Activated CD4-positive, alpha-beta T cell treated with anti-CD3 and anti-CD28 coated beads, Interleukin-2, amount 50 U/mL, for 4 hours (primary cell): ENCODE measurements at places on chromosomes 3 and 15.
A peak's percentile ranks its signal among the peaks of the same experiment; 100 is the strongest.

DNA sequence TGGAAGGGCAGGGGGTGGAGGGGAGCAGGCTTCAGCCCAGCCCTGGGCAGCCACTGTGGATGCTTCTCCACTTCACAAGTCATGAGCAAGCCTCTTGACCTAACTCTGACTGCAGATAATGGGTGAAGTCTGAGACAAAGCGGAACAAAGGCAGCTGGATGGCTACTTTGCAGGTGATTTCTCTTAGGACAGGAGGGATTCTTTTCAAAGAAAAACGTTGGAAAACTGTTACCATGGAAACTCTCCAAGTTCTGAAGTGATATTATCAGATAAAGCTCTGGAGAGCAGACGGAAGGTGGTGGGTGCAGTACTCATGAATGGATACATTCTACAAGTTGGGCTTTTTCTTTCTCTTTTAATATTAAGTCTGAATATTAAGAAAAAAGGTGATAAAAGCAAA is 254.2 kb upstream of the SLCO3A1 start:
- DNase-seq, result no peak

GRCh38 chr15:77905301-77905920 is 172.1 kb downstream of the TBC1D2B start:
- DNase-seq, result no peak

DNA sequence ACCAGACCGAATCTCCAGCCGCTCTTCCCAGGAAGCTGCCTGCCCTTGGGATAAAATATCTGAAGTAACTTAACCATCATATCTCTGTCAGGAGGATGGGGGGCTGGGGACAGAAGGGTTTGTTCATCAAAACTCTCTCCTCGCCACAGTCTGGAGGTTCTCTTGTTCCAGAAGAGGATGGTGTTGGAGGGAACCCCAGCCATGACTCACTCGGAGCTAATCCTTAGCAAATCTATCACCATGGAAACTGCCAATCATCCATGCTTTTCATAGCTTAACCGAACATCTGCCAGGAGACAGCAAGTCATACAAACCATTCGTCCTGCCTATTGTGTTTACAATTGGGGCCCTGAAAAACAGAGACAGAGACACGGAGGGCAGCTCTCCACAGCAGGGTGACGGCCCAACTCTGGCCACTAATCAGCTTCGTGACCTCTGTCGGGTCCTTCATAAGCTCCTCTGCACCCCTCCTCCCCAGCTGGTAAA is 73.8 kb upstream of the HEG1 start:
- no peak for DNase-seq

GRCh38 chr3:72288955-72289691 is 504.2 kb upstream of the PROK2 start:
- no peak for DNase-seq

GRCh38 chr15:58669108-58669507 is 80.4 kb downstream of the ADAM10 start:
- DNase-seq, result no peak

- DNase-seq, result no peak
These were observed 3.1 kb downstream of the RCCD1 start for GRCh38 chr15:90957791-90958190.

DNA sequence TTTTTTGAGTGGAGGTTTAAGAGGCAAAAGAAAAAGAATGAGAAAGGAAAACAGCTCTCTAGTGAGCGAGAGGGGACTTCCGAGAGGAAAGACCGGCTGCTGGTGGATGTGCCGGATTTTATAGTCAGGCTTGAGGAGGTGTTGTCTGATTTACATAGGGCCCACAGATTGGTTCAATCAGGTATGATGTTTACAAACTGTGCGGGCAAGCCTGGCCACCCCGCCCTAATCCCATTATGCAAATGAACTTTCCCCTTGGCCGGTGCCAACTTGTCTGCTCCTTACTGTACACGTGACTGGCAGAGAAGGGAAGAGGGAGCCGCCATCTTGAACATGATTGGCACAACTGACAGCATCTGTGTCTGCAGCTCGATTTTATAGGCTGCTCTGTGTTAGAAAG is 44.7 kb downstream of the FAM43A start:
- DNase-seq, result no peak

- peak; percentile 4 for DNase-seq
These were observed at the start of gene WWTR1 for GRCh38 chr3:149657926-149658743. Gene WWTR1 (minus strand): TSS chr3:149658025. CDS start chr3:149657306, 719 bp downstream.

GRCh38 chr15:51623386-51623938 is 891 bp upstream of the DMXL2 start:
- DNase-seq, result no peak

- DNase-seq, result no peak
These were observed 52.4 kb downstream of the NEK11 start for GRCh38 chr3:131079086-131079485.

DNA sequence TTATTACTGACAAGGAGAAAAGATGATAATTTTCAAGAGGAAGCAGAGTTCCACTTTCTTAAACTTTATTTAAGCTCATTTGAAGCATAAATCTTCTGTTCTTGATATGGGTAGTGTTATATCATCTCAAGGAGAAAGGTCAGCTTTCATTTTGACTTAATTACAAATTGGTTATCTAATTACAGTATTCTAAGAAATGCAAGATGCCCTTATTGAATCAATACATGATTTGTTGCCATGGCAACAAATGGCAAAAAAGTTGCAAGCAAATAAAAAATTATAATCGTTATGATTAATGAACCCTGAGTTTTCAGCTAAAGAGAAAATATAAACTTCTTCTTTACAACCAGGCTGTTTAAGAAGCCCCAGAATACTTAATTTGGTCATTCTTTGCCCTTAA is 622.7 kb downstream of the RBMS3 start:
- no peak for DNase-seq

- no peak for DNase-seq
These were observed 144.7 kb upstream of the PEX5L start for GRCh38 chr3:180181387-180181786.

DNA sequence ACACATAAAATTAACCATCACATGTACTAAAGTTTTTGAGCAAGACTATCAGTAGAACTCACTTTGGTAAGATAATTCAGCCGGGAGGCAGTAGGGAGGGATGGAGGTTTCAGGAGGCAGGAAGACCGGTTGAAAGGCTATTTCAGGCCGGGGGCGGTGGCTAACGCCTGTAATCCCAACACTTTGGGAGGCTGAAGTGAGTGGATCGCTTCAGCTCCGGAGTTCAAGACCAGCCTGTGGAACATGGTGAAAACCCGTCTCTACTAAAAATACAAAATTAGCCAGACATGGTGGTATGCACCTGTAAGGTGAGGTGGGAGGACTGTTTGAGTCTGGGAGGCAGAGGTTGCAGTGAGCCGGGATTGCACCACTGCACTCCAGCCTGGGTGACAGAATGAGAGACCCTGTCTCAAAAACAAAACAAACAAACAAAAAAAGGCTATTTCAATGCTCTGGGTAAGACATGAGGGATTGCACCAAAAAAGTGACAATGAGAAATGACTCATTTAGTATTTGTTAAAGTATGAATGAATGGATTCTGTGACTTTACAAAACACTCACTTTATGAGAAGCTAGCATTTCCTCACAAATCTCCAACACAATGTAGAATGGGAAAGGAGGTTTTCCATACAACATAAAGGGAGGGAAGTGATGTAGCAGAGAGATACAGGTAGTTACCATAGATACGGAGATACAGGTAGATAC is 43.9 kb downstream of the SH3BP5 start:
- no peak for DNase-seq

DNA sequence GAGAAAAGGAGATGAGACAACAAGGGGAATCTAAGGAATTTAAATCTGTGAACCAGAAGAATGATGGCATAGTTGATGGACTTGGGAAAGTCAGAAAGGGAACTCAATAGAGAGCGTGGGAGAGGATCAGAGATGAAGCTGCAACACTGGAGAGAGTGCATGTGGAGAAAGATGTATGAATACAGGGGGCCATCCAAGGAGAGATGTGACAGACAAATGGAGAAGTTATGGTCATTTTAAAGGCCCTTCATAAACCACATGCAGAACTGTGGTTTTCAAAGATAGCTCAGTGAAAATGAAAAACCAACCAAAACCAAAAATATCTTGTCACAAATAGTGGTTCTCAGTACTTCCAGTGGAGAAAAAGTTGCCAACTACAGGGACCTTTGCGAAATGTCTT is 265.2 kb downstream of the SUCLG2 start:
- DNase-seq, result no peak

DNA sequence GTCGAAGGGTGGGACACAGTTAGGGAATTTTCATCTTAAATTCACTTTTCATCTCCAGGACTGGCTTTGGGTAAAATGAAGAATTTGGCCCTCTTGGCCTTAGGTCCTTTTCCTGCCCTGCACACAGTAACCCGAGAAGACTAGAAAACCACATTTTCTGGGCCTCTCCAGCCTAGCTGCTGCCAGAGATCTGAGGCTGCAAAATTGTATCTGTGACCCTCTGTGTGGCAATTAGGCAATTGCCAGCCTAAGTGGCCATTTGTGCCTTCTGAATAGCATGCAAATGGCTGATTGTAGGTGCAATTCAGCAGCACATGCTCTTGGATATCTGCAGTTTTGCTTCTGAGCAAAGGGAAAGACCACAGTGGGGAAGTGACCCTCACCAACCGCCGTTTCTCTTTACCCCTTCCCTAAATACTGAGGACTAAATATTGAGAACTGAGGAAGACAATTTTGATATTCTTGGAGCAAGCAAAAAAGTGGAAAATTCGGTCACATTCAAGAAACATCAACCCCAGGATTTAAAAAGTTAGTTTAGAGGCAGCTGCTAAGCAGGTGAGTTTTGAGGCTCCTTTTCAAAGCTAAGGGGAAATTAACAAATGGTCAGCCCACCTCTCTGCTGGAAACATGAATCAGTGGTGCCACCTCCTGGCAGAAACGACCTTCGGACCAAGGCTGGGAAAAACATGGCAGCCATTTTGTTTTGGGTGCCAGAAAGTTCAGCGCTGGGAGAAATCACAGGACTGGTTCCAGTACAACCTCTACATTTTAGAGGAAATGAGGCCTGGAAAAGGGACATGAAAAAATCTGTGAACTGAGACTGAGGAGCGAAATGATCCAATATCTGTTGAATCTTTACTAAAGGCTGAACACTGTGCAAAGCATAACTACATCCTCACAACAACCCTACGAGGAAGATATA is 56.6 kb upstream of the PRTG start:
- no peak for DNase-seq
